ENCODE measurements at places on chromosomes 7 and 10. TPM values are rescaled to one million over a fixed set of nuclear protein-coding genes. Genes with fewer than 3 reads are reported as not detected.

GRCh38 chr10:34905200-34905927, 90.3 kb upstream of the PARD3 start:
- H3K4me3 ChIP-seq, result no peak overlapping the region
- no peaks in the 10 kb centered on the region for H3K36me3 ChIP-seq
- no peak overlapping the region for H3K27ac ChIP-seq
- DNase-seq, result no peak
- no peaks in the 10 kb centered on the region for H3K27me3 ChIP-seq

DNA sequence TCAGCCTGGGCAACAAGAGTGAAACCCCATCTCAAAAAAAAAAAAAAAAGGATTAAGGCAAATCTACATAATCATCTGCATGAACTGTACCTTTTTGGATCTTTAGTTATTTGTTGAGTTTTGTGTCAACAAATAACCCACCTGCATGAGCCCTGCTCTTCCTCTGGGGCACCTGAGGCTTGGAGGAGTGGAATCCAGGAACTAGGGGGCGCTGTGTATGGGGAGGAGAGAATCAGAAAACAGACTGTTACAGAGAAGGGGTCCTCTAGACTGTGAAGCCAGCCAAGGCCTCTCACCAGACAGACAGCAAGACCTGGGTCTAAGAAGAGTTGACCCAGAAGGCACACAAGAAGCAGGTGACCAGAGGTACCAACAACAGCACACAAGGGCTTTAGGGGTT, 682.8 kb upstream of the NRP1 start:
- H3K4me3 ChIP-seq, result no peak overlapping the region
- no peak overlapping the region for H3K27ac ChIP-seq
- no peaks in the 10 kb centered on the region for H3K36me3 ChIP-seq
- H3K27me3 ChIP-seq, result no peaks in the 10 kb centered on the region

- H3K36me3 ChIP-seq, result peaks cover 17% of the 10 kb centered on the region
- H3K4me3 ChIP-seq, result no peak overlapping the region
- peaks cover 7% of the 10 kb centered on the region for H3K4me1 ChIP-seq
- no peak overlapping the region for H3K27ac ChIP-seq
- no peak for DNase-seq
- H3K27me3 ChIP-seq, result no peaks in the 10 kb centered on the region
Measured at GRCh38 chr10:15817409-15818046, 42.8 kb downstream of the MINDY3 start.

- H3K4me1 ChIP-seq, result no peaks in the 10 kb centered on the region
- DNase-seq, result peak; percentile 82
- no peaks in the 10 kb centered on the region for H3K27me3 ChIP-seq
- H3K36me3 ChIP-seq, result no peaks in the 10 kb centered on the region
- peak overlapping the region; percentile 58 for H3K27ac ChIP-seq
Measured at GRCh38 chr7:117673367-117673766, 193.5 kb downstream of the CFTR start.

- peaks cover 24% of the 10 kb centered on the region for H3K4me1 ChIP-seq
- no peak for DNase-seq
- no peak overlapping the region for H3K4me3 ChIP-seq
- H3K27me3 ChIP-seq, result no peaks in the 10 kb centered on the region
Measured at GRCh38 chr10:17213646-17214349, 12.3 kb upstream of the TRDMT1 start.

DNA sequence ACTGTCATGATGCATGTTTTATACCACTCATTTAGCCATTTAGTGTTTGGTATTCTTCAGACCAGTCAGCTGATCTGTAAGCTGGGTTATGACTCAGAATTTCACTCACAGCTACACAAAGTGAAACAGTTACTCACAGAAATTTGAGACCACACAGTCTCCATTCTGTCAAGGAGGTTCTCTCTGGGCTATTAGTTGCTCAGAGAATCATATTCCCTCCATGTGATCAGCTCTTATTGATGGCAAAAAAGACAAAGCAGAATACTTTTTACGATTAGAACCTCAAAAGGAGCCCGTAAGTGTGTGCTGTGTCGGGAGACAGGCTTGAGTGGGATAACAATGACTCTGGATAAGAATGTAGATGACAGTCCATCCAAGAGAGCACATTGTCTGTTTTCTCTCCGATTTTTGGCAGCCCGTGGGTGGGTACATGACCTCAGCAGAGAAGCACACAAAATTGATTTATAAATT, 277.6 kb upstream of the SORCS1 start:
- no peaks in the 10 kb centered on the region for H3K36me3 ChIP-seq
- no peaks in the 10 kb centered on the region for H3K4me1 ChIP-seq
- no peak overlapping the region for H3K4me3 ChIP-seq

The TUBB8 gene
- 0.20 TPM for total RNA-seq

The PLEKHS1 gene
- total RNA-seq, result not detected

The PILRA gene
- total RNA-seq, result 36.9 TPM

The VGF gene
- total RNA-seq, result not detected

The CHRM2 gene
- 1.1 TPM for total RNA-seq

The PGAM2 gene
- 1.1 TPM for total RNA-seq

All from upper lobe of right lung (tissue), 1 donor.